Smooth muscle cell of the brain vasculature (primary cell): ENCODE measurements at places on chromosomes 6 and 20.

GRCh38 chr20:57953638-57954037 lies 243.8 kb upstream of the PMEPA1 start:
- DNase-seq: no peak

DNA sequence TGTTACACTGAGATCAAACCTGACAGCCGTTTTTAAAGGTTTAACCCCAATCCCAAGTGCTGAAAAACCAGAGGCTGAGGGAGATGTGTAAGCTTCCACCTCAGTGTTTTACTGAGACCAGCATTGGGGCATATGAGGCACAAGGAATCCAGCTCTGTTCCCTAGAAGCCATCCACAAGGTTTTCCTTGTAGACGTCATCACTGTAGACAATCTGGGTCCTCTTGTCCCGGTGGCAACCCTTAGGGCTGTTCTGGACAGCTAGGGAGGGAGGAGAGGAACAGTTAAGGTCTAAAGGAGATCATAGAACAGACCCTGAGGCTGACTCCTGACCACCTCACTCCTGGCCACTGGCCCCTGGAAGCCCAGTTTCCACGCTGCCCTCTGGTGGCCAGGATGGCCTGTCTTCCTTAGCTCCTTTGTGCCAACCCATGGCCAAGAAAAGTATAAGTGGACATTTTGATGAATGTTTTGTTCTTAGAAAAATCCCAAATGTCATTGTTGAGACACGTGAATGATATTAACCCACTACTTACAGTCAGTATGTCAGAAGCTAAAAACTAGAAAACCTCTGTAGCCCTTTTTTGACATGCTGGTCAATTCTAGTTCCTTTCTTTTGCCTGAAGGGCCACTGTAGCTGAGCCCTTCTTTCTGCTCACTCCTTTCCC lies 6.4 kb downstream of the CFB start:
- DNase-seq: no peak

DNA sequence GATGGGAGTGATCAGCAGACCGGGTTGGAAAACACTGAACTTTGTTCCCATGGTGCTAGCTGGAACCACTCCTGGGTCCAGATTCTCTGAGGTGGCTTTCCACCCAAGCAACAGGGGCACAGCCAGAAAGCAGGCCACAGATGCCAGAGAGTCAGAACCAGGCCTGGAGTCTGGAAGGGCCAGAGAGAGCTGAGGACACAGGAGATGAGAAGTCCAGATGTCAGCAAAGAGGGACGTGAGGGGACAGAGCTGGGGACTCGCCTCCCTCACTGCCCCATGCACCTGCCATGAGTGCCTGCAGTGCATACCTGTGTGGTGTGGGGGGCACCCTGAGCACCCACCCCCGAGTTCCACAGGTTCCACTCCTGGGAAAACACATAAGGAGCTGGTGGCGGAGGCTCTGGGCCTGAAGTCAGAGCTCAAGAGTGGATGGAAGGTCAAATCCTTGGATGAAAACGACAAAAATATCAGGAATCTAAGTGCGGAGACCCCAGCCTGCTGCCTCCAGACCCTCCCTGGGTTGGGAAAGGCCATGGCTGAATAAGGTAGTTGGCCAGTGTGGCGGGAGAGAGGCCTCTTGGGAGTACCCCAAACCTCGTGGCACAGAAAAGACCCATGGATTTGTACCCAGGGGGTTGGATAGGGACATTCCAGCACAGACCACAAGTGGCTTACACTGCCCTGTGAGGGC lies 224.2 kb downstream of the SYNDIG1 start:
- DNase-seq: no peak

GRCh38 chr6:137283940-137284810 lies 65.0 kb upstream of the IFNGR1 start:
- no peak for DNase-seq

- peak; percentile 12 for DNase-seq
These were observed 955.2 kb upstream of the EYS start for GRCh38 chr6:66662196-66662595.

GRCh38 chr6:12008366-12009179 lies 3.5 kb upstream of the HIVEP1 start:
- DNase-seq: no peak

DNA sequence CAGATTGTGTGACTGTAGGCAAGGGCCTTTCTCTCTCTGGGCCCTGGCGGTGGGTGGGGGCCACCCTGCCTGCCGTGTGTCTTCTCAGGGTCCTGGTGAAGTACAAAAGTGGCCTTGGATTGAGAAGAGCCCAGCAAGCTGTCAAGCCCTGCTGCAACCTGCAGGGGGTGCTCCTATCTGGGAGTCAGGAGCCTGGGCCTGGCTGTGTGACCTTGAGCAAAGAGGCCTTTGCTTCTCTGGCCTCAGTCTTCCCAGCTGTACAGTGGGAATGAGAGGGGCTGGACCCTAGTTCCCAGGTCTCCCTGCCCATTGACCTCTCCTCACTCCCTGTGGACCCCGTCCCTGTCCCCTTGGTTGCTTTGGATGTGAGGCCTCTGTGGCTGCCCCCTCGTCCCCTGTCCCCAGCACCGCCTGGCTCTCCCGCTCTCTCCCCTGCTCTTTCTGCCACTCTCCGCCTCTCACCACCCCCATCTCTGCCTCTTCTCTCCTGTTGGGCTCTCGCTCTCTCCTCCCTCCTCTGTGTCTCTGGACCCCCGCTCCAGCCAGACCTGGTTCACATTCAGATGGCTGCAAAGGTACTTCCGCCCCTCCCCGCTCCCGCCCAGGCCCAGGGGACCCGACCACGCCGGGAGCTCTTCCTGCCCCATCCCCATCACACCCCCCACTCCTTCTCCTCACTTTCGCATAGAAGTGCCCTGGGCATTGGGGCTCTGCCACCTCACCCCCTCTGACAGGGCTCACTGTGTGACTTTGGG lies 46.7 kb downstream of the SRC start:
- DNase-seq: no peak

GRCh38 chr6:159039885-159040258 lies 4.9 kb downstream of the TAGAP start:
- no peak for DNase-seq

- no peak for DNase-seq
These were observed 21.5 kb downstream of the GSTA3 start for GRCh38 chr6:52887910-52888524.

DNA sequence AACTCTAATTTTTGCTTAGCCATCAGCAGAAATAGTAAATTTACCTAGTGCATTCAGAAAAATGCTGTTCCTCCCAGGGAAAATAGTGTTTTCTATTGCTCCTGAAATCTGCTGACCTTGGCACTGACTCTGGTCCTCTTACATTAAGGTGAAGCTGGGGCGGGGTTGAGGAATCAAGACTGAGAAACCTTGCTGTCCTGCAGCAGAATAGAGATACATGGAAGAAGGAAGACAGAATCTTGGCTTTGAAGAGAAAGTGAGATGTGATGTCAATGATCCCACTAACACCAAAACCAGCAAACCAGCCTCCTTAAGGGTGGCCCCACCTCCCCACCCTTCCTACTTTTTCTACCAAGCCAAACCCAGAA lies 840 bp upstream of the LY86 start:
- DNase-seq: no peak

GRCh38 chr6:21971541-21971940 lies 325.3 kb downstream of the PRL start:
- no peak for DNase-seq

DNA sequence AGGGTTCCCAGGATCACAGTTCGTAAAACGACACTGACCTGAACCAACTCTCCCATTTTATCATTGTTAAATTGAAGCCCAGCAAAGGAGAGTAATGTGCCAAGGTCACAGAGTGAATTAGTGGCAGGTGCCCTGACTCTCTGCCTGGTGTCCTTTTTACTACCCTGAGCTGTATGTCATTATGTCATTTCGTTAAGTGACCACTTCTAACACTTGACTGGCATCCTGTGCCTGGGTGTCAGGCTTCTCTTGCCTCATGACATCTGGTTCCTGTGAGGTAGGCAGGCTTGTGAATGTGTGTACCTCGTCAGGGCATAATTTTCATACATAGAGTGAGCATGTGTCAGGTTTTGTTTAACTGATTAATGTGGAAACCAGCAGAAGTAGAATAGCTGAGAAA lies 48.6 kb downstream of the RALY start:
- DNase-seq: no peak

DNA sequence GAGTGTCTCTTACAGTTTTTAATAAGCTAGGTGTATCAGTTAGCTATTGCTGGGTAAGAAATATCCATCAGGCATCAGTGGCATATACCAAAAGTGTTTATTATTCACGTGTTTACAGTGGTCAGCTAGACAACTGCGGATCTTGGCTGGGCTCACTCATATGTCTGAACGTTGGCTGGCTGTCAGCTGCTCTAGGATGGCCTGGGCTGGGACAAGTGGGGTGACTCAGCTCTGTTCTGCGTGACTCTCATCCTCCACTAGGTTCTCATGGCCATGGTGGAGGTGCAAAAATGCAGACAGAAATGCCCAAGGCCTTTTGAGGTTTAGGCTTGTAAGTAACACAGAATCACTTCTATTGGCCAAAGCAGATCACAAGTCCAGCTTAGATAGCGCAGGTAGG lies 22.0 kb downstream of the ZNF341 start:
- DNase-seq: no peak

- DNase-seq: no peak
These were observed 4.5 kb upstream of the SYS1 start for GRCh38 chr20:45358282-45359068.

- no peak for DNase-seq
These were observed 51.3 kb upstream of the TGM3 start for GRCh38 chr20:2244523-2244922.

DNA sequence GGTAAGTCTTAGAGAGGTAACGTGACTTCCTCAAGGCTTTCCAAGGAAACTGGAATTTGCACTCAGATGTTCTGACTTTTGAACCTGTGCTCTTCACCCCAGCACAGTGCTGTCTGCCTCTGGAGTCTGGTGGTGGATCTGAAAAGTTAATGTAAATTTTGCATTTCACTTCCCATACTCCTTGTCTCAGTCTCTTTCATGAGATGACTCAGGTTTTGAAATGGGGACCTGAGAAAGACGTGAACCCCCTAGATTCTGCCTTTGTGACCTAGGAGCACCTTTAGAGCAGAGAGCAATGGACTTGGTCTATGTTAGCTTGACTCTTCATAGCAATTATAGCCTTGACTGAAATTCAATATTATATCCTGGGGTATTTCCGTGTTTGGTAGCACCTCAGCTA lies 223.0 kb downstream of the QKI start:
- DNase-seq: no peak

GRCh38 chr20:48098866-48099265 lies 313.6 kb upstream of the SULF2 start:
- DNase-seq: peak; percentile 18

DNA sequence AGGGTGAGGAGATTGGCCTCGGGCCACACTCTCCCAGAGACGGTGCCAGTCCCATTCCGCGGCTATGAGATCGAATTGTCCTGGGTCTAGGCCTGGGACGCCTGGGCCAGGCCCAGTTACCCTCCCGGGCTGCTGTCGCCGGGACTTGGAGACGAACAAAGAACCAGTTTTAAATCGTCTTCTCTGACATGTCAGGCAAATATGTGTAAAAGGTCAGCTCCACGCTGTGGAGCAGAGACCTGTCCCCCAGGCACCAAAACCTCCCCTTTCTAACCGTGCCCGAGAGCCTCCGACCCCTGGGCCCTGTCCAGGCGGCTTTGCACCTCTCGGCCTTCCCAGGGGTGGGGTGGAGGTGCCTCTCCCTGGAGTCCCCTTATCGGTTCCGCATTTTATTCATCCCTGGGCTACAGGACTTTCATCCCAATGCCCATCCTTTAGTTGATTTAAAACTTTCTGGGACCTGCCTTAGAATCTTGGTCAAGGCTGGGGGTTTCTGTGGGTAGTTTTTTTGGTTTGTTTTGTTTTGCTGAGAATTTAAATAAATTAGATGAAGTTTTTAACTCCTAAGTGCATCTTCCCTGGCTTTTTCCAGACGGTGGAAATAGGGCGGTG lies 5.8 kb upstream of the TFAP2A start:
- no peak for DNase-seq

DNA sequence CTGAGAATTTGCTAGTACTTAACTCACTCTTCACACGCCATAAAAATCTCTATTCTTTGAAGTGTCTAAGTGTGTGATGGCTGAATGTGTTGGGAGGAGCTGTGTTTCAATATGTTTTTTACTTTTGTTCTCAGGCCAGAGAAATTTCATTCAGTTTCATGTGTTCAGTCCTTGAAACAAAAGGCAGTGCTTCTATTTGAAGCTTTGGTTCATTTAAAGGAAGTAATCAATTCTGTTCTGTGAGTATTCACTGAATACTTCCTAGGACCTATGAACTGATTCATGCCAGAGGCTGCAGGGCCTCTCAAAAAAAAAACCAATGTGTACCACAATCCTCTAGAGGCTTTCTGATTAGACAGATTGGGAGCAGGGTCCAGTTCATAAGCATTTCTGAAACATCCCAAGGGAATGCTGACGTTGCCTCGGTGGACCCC lies 12.4 kb upstream of the F13A1 start:
- DNase-seq: no peak

- DNase-seq: no peak
These were observed 46.5 kb downstream of the BLOC1S5 start for GRCh38 chr6:8017705-8018104.

GRCh38 chr6:71335544-71335943 lies 46.9 kb downstream of the OGFRL1 start:
- DNase-seq: no peak

- DNase-seq: no peak
These were observed 283.4 kb downstream of the TBC1D7 start for GRCh38 chr6:13044896-13045295.

- DNase-seq: no peak
These were observed 33.0 kb downstream of the RREB1 start for GRCh38 chr6:7140631-7141378.

DNA sequence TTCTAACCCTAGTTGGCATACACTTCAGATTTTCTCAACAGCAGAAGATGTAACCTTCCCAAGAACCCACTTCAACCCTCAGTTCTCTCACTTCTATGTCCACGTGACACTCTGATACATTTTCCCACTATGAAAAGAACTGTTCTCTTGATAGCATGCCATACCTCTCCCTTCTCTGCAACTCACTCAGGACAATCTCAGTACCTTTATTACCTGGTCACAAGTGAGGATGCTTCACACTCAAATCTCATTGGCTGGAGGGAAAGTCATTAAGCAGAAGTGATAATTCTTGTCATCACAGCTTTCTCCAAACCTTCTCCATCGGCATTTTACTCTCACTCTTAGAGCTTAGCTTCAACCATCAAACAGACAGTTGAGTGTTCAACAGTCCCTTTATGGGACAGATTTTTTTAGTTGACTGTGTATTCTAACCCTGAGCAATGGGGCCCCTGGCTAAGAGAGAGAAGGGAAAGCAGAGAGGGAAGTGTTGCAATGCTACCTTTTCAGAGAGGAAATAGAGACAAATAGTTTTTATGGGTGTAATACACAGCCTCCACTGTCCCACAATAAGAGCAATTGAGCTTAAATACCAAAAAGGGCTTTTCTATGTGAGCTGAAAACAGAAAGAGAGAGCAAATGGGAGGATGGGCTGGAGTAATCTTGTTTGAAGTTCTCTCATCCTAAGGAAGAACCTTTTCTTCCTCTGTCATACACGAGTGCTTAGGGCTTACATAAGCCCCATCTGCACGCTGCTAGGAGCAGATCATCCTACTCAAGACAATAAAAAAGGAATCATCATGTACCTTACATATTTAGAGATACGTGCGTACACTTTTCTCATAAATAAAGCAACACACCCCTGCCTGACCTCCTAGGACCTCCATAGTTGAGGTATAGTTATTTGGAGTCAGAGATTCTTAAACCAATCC lies 16.0 kb downstream of the HLA-DPA1 start:
- DNase-seq: no peak
